ENCODE measurements at places on chromosomes 1 and 21.

- DNase-seq, result no peak
Measured at GRCh38 chr1:26907071-26907917, 6.5 kb downstream of the NR0B2 start.

- no peak for DNase-seq
Measured at GRCh38 chr1:61403679-61404596, 321.0 kb downstream of the TM2D1 start.

GRCh38 chr1:247268390-247269045 is 12.6 kb downstream of the VN1R5 start:
- no peak for DNase-seq

DNA sequence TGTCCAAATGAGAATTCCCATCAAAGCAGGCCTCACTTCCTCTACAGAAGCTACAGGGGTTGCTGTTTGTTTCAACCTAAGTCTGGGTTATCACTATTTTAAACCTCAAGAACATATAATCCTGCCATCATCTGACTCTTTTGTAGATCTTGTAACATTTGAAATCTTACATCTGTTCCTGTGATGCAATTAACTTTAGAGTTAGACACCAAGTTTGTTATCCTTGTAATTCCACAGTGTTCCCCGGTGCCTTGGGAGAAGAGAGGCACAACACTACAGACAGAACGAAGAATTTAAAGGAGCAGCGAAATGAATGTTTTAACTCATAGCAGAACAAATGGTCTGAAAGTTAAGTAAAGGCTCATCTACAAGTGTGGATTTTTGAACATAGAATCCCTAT is 116.1 kb downstream of the UCHL5 start:
- no peak for DNase-seq

- no peak for DNase-seq
Measured at GRCh38 chr1:248884632-248885295, 21.3 kb upstream of the PGBD2 start.

- DNase-seq, result no peak
Measured at GRCh38 chr1:99674115-99675064, 28.5 kb downstream of the PALMD start.

GRCh38 chr1:83929184-83929583 is 69.7 kb downstream of the TTLL7 start:
- no peak for DNase-seq

GRCh38 chr1:182658055-182658454 is 26.3 kb downstream of the RGS8 start:
- DNase-seq, result peak; percentile 93

DNA sequence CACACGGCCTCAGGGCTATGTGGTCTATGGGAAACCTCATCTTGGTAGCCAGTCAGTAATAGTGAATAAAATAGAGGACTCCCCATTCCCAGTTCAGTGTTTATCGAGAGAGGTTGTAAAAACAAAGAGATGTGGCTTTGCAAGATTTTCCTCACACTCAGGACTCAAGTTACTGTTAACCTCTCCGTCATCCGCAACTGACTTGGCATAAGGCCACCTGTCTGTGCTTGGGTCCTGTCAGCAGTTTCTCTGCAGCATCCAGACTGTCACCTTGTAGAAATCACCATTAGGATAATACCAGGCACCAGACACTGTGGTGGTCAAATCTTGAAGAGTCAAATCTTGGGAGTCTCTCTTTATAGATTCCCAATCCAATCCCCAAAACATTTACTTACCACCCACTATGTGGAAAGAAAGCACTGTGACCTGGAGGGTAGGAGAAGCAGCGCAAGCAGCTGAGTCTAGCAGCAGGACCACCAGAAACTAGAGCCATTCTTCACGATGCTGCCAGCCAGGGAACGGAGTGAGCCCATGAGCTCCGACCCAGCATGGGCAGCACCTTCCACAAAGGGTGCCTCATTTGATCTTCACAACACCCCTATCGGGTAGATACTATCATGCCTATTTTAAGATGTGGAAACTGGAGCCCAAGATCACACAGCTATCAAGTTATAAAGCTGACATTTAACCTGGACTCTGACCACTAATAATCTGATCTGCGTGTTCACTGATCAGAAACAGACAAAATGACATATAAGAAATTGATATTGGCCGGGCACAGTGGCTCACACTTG is 5.6 kb upstream of the GPR25 start:
- DNase-seq, result no peak

GRCh38 chr1:220730486-220730885 is 17.6 kb upstream of the MTARC2 start:
- DNase-seq, result no peak

DNA sequence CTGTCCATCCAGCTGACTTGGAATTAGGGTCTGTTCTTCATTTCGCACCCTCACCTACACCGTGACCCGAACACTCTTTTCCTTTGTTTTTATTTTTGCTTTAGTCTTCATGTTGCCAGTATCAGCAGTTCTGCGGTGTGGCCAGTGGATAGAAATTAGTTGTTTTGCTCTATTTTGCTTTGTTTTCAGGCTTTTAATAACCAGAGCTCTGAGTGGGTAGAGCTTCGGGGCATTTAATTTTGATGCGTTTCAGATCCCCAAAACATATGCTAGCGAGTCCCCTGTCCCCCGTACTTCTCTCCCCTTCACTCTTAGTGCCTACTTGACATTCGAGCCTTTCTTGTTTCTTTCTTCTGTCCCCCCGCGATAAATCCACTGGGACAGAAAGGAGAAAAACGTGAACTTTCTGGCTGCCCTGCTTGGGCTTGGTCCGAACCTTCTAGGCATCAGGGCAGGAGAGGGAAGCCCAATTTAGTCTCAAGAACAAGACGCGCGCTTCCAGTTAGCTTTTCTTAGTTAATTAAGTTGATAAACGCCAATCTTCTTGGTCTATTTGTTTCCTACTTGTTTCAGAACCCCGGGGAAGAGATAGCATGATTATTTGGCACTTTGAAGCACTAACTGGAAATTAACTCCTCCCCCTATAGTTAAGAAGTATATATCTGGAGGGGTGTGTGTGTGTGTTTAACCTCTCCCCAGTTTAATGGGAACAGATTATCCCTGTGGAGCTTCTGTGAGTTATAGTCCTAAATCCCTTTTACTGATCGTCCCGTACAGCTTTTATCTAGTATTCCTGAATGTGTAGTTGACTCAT is 839 bp downstream of the SWT1 start:
- DNase-seq, result peak; percentile 27

DNA sequence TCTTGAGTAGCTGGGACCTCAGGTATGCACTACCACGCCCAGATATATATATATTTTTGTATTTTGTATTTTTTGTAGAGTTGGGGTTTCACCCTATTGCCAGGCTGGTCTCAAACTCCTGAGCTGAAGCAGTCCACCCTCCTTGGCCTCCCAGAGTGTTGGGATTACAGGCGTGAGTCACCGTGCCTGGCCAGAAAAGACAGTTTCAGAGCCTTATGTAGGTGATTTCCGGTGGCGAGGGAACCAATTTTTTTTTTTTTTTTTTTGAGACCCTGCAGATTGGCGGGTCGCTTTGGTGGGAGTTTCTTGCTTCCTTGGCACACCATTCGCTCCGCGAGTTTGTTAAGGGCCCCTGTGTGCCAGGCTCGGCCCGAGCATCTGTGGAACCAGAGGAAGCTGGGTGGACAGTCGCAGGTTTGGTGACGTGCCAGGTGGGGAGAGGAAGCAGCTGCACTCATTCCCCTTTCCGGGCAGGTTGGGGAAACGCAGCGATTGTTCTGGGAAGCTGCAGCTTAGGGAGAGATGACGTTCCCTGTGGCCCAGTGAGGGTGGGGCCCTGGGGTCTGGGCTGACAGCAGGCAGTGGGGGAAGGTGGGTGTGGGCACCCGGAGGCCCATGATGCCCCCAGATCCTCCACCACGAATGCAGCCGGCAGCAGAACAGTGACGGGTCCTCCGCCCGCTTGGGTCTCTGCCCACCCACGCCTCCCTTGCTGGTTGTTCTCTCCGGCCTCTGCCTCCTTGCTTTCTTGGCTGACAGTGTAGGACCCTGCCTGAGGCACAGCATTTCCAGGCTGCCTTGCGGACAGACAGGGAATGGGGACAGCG is 25.1 kb downstream of the SPSB1 start:
- DNase-seq, result no peak

- no peak for DNase-seq
Measured at GRCh38 chr1:218376722-218377121, 31.6 kb downstream of the TGFB2 start.

DNA sequence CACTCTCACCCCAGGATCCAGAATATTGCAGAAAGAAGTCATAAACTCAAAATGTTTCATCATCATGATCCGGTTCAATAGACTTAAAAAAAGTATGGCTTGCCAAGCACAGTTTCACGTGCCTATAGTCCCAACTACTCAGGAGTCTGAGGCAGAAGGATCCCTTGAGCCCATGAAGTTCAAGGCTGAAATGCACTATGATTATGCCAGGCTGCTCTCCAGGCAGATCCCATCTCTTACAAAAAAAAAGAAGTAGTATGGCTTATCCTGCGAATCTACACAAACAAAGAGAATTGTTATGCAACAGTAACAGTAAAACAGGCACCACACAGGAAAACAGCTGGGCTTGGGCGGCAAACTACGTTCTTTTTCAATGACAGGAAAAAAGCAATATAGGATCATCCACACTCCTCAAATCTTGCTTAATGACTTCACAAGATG is 76.2 kb downstream of the EIF4G3 start:
- DNase-seq, result no peak

- DNase-seq, result peak; percentile 26
Measured at GRCh38 chr21:14737922-14738321, 191.8 kb upstream of the SAMSN1 start.

GRCh38 chr1:76587212-76587611 is 280.1 kb upstream of the ST6GALNAC5 start:
- DNase-seq, result no peak

DNA sequence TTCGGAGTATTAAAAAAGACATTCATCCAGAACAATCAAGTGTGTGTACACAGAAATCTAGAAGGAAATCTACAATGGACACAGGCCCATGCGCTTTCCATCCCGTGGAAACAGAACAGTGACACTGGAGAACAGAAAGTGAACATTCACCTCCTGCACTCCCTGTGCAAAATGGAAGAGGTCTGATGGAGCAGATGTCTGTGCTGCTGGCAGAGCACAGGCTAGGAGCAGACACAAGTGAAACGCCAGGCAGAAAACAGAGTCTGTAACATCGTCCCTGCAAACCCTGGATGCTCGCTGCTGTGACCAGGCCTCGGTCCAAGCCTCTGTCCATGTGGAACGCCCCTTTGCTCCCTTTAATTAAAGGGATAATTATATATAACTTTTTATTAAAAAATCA is 36.1 kb downstream of the SLC45A1 start:
- peak; percentile 51 for DNase-seq

DNA sequence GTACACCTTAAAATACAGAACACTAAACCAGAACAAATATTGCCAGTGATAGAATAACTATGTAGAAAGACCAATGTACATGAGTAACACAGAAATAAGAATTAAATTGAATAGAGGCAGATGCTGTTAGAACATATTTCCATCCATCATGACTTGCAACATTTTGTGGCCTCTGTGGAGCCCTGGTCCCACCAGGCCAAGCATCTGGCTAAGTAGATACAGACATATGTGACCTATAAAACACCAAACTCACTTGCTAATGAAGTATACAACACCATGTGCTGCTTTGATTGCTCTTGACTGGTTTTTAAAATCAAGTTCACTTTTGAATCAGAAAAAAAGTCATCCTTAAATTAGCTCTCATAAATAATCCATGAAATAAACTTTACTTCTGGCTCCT is 20.5 kb downstream of the SLC19A2 start:
- DNase-seq, result no peak

- no peak for DNase-seq
Measured at GRCh38 chr1:75127916-75128717, 6.1 kb upstream of the LHX8 start.

DNA sequence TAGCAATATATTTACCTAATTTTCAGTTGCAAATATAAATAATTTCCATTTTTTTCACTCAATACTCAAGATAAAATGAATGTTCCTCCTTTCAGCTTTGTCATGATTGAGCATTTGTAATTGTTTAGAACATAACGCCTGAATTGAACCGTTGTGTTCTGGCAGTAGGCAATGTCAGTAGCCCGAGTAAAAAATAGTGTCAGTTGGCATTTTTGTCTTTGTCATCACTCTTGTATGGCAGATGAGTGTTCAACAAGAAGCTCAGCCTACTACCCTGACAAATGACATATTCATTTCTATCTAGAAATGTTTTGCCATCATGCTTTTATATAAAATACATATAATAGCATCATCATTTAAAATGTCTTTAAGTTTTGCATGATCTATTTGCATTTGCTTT is 691.4 kb upstream of the NCAM2 start:
- DNase-seq, result no peak

DNA sequence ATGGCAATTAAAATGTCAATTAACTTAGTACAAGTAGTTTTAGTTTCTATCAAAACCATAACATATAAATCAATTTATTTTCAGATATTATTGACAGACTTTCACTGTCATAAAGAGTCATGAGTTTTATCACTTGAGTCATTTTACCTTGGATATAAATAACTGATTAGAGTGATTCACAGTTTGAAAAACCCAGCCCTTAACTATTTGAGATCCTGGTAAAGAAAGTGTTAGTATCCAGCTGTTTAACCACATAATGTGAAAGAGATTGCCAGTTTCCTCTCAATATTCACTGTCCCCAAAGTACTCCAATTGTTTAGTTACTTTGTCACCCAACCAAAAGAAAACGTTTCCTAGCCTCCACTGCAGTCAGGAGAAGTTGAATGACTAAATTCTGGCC is 91.3 kb downstream of the UCHL5 start:
- DNase-seq, result no peak

GRCh38 chr1:145916745-145917144 is 1.8 kb downstream of the PEX11B start:
- no peak for DNase-seq

GRCh38 chr1:188590641-188591040 is 1761.9 kb downstream of the PLA2G4A start:
- DNase-seq, result no peak

GRCh38 chr1:115506924-115507589 is 134.7 kb upstream of the VANGL1 start:
- peak; percentile 3 for DNase-seq

GRCh38 chr1:17874710-17875109 is 119.6 kb downstream of the ACTL8 start:
- no peak for DNase-seq

- no peak for DNase-seq
Measured at GRCh38 chr21:42433946-42434551, 30.3 kb downstream of the UBASH3A start.

DNA sequence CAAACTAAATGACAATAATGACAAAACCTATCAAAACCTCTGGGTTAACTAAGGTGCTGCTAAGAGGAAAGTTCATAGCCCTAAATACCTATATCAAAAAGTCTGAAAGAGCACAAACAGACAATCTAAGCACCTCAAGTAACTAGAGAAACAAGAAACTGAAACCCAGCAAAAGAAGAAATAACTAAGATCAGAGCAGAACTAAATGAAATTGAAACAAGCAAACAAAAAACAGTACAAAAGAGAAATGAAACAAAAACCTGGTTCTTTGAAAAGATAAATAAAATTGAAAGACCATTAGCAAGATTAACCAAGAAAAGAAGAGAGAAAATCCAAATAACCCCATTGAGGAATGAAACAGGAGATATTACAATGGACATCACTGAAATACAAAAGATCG is 44.8 kb upstream of the KIAA0040 start:
- no peak for DNase-seq

- DNase-seq, result peak; percentile 60
Measured at GRCh38 chr1:29235955-29236711, at the start of gene PTPRU. Gene PTPRU (plus strand): TSS chr1:29236522. CDS start chr1:29236645, 123 bp downstream.

Data from cerebellar cortex (tissue), 1 donor.